Large intestine (tissue), 12 donors: ENCODE measurements at places on chromosomes 6 and 20. TPM values are rescaled to one million over a fixed set of nuclear protein-coding genes. Genes with fewer than 3 reads are reported as not detected.
A peak's percentile ranks its signal among the peaks of the same experiment; 100 is the strongest.

Gene ULBP2
- 0.09 TPM for polyA plus RNA-seq

DNA sequence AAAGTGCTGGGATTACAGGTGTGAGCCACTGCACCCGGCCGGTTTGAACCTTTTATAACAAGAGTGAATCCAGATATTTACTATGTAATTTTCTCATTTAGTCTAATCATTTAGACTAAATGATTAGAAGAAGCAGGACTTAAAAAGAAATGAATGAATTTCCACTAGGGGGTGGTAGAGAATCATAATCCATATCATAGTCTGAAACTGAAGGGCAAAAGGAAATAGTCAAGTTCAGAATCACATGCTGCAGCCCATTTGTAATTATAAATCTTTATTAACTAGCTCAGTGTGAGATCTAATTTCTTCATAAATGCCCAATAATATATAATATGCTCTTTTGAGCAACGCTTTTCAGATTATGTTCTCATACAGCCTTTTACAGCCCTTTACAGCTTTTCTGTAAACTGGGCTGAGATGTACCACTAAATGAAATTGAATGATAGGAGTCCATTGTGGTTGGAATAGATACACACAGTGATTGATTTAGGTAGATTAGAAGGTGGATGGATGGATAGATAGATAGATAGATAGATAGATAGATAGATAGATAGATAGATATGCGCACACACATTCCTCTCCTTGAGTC is 31.8 kb downstream of the PSMB9 start:
- H3K36me3 ChIP-seq = no peaks in the 10 kb centered on the region
- peak; percentile 47 for DNase-seq
- no peak overlapping the region for H3K27ac ChIP-seq
- peaks cover 27% of the 10 kb centered on the region for H3K27me3 ChIP-seq

Gene CDH22
- polyA plus RNA-seq = 0.37 TPM

GRCh38 chr6:48986845-48987244 is 476.2 kb downstream of the MMUT start:
- H3K4me3 ChIP-seq = no peak overlapping the region
- no peaks in the 10 kb centered on the region for H3K4me1 ChIP-seq
- no peak overlapping the region for H3K27ac ChIP-seq
- H3K27me3 ChIP-seq = no peaks in the 10 kb centered on the region

DNA sequence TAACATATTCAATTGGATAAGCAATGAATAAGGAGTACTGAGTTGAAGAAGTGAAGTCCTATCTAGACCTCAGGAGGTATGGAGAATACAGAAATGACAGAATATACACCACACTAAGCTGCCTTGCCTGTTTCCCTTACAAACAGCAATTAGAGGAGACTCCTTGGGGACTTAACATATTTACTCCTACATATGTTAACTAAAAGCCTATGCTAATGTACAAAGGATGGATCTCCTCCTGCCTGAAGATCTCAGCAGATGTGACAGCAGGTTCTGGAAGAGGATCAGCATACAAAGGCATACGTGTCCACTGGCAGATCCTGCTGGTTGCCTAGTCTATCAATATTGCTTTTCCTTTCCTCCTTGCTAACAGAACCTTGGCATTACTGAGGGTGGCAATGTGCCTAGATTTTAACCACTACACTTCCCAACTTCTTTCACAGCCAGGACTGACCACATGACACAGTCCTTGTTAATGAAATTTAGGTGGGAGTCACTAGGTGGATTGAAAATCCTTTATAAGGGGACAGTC is 29.6 kb downstream of the PRKN start:
- H3K4me3 ChIP-seq = no peak overlapping the region
- no peaks in the 10 kb centered on the region for H3K27me3 ChIP-seq
- no peak overlapping the region for H3K27ac ChIP-seq
- H3K4me1 ChIP-seq = no peaks in the 10 kb centered on the region
- H3K36me3 ChIP-seq = no peaks in the 10 kb centered on the region
- no peak for DNase-seq

Gene RWDD1
- 48.6 TPM for polyA plus RNA-seq

Gene SDC4
- polyA plus RNA-seq = 87.8 TPM

DNA sequence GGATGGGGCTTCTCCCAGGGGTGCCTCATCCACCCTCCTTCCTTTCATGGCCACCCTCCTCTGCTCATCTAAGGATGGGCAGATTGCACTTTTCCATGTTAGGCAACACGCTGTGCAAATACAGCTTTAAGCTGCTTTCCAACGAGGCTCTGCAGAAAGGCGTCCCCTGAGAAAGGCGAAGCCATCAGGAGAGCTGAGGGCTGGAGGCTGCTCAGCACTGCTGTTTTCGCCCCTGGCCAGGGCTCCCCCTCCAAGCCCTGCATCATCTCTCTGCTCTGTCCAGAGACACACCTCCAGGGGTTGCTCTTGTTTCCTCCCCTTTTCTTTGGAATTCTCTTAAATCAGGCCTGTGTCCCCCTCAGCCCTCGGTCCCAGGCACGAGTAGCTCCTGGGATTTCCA is 526.1 kb downstream of the CDH26 start:
- no peaks in the 10 kb centered on the region for H3K36me3 ChIP-seq
- H3K4me1 ChIP-seq = no peaks in the 10 kb centered on the region
- H3K27me3 ChIP-seq = no peaks in the 10 kb centered on the region

GRCh38 chr20:53809217-53809616 is 215.6 kb upstream of the ZNF217 start:
- no peak for DNase-seq
- no peaks in the 10 kb centered on the region for H3K4me1 ChIP-seq
- no peaks in the 10 kb centered on the region for H3K27me3 ChIP-seq

Gene CD24
- polyA plus RNA-seq = 135 TPM

GRCh38 chr6:88566746-88567534 is 396.5 kb downstream of the RNGTT start:
- no peaks in the 10 kb centered on the region for H3K36me3 ChIP-seq
- H3K4me1 ChIP-seq = no peaks in the 10 kb centered on the region
- no peak overlapping the region for H3K4me3 ChIP-seq
- no peak overlapping the region for H3K27ac ChIP-seq
- H3K27me3 ChIP-seq = no peaks in the 10 kb centered on the region

Gene NHLRC1
- 2.6 TPM for polyA plus RNA-seq

Gene HLA-F
- polyA plus RNA-seq = 8.2 TPM

DNA sequence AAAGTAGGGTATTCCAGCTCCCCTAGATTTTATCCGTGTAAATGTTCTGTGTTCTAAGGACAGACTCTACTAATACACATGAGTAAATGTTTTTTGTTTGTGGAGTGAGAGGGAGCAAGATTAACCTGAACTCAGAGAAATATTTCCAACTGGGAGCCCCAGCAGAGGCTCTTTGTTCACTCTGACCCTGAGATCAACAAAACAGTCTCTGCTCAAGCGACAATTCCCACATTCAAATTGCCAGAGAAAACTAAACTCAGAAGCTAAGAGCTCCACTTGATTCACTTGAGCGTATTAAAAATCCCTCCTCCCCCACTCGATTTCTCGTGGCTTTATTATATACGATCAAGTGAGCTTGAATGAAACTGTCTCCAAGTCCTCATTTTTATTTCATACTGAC is 413.9 kb upstream of the JARID2 start:
- H3K27me3 ChIP-seq = peaks cover under 1% of the 10 kb centered on the region
- peaks cover 13% of the 10 kb centered on the region for H3K4me1 ChIP-seq
- H3K27ac ChIP-seq = no peak overlapping the region

DNA sequence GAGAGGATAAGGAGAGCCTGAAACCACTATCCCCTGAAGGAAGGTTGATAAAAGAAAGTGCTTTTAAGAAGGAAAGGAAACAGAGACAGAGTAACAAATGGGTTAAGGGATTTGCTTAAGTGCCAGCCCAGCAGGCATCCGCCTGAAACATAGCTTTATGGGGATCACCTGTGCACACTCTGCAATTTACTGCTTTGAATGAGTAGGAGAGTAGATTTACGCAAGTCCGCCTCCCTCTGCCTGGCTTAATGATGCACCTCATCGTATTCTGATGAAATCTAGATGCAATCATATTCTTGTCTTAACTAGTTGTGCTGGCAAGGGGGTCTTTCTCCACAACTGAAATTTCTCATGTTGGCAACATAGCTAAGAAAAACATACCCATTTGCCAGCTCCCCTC is 101.1 kb upstream of the ID4 start:
- DNase-seq = no peak
- no peaks in the 10 kb centered on the region for H3K36me3 ChIP-seq
- no peak overlapping the region for H3K27ac ChIP-seq

DNA sequence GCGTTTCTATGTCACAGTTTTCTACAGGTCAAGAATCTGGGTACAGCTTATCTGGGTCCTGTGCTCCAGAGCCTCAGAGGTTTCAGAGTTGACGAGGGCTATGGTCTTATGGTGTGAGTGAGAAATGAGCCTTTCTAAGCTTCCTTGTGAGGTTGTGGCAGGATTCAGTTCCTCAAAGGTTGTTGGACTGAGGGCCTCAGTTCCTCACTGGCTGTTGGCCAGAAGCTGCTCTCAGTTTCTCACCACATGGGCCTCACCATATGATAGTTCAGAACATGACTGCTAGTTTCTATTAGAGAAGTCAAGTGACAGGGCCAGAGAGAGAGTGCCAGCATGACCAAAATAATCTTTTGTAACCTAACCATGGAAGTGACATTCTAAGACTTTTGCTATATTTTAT is 96.1 kb downstream of the NUS1 start:
- peak; percentile 2 for DNase-seq
- no peak overlapping the region for H3K4me3 ChIP-seq
- H3K27ac ChIP-seq = no peak overlapping the region
- no peaks in the 10 kb centered on the region for H3K4me1 ChIP-seq
- H3K27me3 ChIP-seq = no peaks in the 10 kb centered on the region

Gene SPAG4
- 1.5 TPM for polyA plus RNA-seq
